ENCODE measurements at places on chromosomes 1 and 21.

- DNase-seq, result no peak
Measured at GRCh38 chr1:55062801-55063576, 23.6 kb downstream of the PCSK9 start.

DNA sequence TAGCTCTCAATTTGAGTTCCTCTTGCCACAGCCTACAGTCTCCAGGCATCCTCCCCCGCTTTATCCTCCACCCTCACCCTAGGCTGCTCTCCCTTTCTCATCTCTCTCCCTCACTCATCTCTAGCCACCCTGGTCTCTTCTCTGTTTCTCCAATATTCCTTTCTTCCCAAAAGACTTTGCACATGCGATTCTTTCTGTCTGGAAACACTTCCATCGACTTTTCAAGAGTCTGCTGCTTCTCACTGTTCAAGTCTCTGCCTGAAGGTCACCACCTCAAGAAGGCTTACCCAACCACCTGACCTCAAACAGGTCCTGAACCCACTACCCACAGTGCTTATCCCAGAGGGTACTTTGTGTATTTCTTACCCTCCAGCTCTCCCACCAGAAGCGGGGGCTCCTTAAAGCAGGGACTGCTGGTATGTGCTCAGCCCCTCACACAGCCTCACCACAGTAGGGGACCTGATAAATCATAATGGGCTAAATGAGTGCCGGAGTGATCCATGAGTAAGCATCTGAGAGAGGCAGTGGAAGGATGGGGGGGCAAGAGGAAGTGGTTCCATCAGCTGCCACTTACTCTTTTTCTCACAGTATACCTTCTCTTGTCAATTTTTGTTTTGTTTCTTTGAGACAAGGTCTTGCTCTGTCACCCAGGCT lies 14.3 kb upstream of the KRTAP19-8 start:
- DNase-seq, result no peak

GRCh38 chr1:109733236-109733870 lies 7.5 kb downstream of the GSTM3 start:
- DNase-seq, result no peak

DNA sequence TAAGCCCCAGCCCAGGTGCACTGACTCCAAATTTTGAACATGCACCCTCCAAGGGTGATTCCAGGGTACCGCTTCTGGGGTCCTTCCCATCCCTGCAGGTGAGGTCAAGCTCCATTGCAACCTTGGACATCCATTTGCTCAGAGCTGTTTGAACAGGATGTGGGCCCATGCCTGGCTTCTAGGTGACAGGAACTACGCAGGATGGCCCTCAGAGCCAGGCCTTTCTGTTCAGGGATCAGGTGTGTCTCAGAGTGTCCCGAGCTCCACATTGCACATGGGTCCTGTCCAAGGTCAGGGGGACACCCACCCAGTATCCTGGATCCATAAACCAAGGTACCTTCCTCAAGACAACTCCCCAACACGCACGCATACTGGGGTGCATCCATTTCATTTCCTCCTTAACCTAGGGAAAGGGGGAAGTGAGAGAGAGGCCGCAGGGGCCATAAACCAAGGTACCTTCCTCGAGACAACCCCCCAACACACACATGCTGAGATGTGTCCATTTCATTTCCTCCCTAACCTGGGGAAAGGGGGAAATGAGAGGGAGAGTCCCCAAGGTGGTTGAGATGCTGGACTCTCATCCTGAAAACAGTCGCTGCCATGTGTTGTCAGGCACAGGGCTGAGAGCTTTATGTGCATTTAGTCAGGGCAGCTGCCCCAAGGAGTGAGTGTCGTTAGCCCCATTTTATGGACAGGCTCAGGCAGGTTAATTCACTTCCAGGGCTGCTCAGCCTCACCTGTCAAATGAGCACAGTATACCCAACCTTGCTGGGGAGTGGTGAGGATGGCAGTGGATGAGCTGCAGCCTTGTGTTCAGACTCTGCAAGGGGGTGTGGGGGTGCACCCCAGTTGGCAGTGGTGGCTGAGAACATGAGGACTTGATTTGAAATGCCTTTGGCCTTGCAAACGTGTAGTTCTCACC lies 2.1 kb downstream of the SLC66A1 start:
- no peak for DNase-seq

DNA sequence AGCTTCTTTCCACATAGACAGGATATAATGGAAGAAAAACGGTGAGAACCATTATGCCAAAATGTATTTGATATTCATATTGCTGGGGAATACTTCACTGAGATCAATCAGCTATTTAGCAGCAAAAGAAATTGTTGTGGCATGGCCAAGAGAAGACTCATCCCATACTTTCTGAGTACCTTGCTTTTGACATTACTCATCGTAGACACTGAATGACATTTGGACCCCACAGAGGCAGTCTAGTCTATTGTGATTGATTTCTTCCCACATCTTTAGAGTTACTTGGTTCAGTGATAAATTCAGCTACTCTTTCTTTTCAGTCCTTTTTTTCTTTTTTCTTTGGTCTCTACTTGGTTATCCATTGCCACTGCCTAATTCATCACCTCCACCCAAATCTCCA lies 22.1 kb downstream of the ATP1B1 start:
- no peak for DNase-seq

DNA sequence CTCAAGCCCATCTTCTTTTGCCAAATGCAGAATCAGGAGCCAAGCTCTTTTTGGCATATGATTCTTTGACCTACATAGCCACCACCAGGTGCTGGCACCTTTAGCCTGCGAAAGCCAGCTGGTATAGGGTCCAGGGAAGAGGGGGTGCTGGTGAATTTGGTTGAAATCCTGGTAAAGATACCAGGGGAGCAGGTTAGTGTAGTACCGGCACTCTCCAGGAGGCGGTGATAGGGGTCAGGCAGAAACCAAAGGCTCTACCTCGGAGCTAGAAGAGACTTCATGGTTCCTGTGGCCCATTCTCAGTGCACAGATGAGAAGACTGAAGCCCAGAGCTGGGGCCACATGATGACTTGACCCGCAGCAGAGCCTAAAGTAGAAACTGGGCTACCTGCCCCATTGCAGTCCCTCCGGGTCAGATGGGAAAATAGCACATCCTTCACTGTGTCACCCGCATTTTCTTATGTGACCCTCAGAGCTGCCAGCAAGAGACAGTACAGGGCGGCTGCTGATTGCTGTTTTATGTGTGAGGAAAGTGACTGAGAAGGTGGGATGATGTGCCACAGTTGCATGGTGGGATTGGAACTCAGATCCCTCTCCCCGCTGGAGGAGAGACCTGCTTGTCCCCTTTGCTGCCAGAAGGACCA lies 36.0 kb upstream of the IL19 start:
- DNase-seq, result peak; percentile 58

DNA sequence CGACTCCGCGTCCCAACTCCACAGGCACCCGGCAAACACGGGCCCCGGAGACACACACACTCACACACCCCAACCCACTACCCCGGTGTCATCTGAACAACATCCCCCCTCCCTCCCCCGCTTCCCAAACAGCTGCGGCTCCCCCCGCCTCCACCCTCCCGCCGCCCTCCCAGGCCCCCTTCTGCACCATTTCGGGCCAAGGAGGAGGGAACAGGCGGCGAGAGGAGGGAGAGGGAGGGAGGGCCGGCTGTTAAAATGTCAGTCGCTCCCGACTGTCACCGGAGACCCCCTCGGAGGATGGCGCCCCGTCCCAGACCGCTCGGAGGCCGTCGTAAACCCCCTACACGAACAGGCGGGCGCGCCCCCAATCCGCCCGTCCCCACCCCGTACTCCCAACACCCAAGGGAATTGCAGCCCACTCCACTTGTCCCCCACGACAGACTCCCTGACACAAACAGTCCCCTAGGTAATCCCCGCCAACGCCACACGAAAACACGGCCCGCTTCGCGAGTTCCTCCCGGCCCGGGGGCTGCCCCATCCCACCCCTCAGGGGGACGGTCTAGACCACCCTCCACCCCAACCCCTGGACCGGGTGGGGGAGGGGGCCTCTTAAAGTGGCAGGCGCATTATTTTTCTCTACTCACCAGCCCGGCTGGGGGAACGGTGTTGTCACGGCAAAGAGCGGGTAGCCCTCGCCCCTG lies 583 bp downstream of the MEF2D start:
- peak; percentile 36 for DNase-seq

DNA sequence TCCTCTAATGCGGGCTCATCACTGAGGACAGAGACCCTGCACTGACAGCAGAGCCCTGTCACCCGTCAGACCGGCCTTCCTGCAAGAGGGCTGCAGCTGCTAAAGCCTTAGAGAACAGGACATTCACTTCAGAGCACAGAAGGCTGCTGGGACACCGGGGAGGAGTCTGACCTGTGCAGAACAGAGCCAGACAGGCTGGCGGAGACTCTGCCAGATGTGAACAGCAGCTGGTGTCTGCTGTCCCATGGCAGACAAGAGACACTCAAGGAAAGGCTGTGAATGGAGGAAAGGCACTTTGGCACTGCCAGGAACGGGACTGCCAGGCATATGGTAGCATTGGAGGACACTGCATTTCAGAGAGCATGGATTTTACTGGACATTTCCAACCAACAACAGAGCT lies 21.4 kb downstream of the MRAP start:
- DNase-seq, result no peak

DNA sequence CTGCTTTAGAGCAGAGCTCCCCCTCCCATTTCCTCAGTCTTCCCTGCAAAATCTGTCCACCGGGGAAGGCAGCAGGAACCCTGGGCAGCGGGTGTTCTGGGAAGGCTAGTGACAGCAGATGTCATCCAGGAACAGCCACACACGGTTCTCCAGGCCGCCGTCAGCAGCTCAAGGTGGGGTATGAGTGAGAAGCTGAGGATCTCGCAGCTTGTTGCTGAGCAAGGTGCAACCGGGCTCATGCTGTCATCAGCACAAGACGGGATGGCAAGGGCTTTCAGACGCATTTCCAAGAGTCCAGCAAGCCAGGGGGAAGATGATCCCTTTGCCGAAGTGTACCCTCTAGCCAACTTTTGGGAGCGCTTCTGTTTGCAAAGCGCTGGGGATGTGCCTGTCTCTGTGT lies 23.0 kb upstream of the SPSB1 start:
- no peak for DNase-seq

DNA sequence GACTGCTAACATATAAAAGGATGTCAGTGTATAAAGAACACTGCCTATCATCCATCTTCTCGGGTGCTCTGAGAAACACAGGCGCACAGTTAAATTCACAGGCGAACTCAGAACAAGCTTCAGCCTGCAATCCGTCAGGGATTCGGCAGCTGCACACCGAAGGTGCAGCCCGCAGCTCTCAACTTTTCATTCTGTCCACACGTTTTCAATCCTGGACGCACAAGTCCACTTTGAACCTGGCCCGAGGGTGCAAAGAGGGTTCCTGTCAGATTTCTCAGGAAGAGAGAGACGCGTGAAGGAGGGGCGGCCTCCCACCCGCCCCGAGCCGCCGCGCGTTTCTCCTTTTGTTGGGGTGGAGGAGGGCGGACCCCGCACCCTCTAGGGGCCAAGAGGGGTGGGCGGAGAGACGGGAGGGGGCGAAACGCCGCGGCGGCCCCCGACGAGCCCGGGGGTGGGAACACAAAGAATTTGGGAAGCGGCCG lies 724 bp downstream of the DOCK7 start:
- peak; percentile 6 for DNase-seq

- no peak for DNase-seq
Measured at GRCh38 chr1:15849775-15850324, 2.3 kb downstream of the SPEN start.

DNA sequence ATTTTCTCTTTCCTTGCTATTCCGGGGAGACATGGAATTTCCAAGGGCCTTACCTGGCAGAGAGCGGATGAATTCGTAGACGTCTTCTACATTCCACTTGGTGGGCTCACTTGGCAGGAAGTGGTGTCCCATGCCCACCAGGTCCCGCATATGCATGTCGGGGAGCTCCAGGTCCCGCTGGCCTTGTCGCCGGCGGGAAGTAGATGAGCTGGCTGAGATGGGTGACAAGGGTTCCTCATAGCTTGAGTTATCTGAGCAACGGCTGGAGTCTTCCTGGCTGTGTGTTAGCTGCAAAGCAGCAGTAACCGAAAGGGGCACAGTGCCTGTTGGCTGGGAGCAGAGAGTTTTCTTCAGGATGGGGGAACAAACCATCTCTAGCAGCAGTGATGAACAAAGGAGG lies 7.9 kb upstream of the A3GALT2 start:
- no peak for DNase-seq

GRCh38 chr1:117017648-117018047 lies 16.1 kb downstream of the CD101 start:
- DNase-seq, result no peak

DNA sequence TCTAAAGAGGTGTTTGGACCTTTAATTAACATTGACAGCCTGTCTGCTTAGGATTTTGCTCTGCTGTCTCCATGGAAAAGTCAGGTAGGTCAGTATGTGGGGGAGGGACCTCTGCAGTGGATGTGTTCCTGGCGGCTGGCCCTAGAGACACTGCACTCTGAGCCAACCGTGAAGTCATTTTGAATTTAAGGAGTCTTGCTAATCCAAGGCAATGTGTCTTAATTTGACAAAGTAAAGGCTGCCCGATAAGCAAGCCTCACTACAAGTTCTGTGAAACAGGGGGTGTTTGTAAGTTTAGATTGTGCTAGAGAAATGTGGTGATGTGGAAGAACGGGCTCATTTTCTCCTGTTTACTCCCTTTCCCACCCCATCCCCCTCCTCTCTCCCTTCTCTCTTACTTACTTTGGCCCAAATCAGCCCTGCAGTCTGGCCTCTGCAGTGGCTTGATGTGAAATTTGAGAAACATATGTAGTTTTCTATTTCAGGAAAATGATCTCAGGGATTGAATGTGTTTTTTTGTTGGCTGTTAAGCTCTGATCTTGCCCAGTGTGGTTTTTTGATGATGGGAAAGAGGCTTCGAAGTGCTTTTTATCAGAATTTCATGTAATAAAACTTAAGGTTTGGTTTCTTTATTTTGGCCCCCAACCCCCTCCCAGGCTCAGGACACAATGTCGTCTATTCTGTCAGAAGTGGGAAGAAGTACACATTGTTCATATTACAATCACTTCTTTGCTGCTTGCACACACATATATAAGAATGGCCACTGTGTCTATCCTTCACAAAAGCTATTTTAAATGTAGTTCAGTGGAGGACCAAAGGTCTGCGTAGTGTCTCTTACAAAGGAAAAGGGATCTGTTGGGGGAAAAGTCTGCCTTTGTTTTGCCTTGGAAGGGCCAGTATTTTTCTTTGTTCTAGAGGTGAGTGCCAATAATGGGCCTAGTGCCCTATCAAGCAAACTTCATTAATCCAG lies 96.6 kb downstream of the FGGY start:
- DNase-seq, result no peak

- peak; percentile 18 for DNase-seq
Measured at GRCh38 chr1:155859881-155860871, 809 bp downstream of the SYT11 start.

GRCh38 chr1:207868251-207868773 lies 42.6 kb downstream of the CD34 start:
- DNase-seq, result no peak

Data from activated T-helper 1 cell treated with anti-CD3 and anti-CD28 coated beads, Interleukin-2, amount 50 U/mL, for 16 hours (primary cell).